ENCODE measurements at places on chromosomes 16 and 17.

GRCh38 chr16:68375801-68376536 is 65.2 kb downstream of the PRMT7 start:
- DNase-seq = no peak

GRCh38 chr16:591892-592517 is 2.1 kb downstream of the RAB40C start:
- no peak for DNase-seq

DNA sequence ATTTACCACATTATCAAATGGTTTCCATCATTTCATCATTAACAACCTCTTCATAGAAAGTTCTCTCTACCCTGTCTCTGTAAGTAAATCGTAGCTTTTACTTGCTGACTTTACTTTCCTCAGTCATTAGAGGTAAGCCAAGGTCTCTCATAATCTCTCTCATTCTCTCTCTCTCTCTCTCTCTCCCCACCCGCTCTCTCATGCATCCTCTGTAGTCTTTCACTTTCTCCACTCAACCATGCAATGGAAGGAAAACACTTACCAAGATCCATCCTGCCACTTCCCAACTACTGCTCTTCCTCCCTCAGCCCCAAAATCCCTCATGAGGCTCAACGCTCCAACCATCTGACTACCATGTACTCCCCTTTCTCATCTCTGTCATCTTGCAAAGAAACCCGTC is 6.1 kb downstream of the CEP112 start:
- no peak for DNase-seq

GRCh38 chr16:27586711-27587110 is 36.8 kb downstream of the KATNIP start:
- no peak for DNase-seq

GRCh38 chr16:59593194-59593661 is 859.1 kb upstream of the GOT2 start:
- DNase-seq = no peak

- DNase-seq = no peak
Observed at GRCh38 chr16:46748775-46749705, 896 bp upstream of the MYLK3 start.

DNA sequence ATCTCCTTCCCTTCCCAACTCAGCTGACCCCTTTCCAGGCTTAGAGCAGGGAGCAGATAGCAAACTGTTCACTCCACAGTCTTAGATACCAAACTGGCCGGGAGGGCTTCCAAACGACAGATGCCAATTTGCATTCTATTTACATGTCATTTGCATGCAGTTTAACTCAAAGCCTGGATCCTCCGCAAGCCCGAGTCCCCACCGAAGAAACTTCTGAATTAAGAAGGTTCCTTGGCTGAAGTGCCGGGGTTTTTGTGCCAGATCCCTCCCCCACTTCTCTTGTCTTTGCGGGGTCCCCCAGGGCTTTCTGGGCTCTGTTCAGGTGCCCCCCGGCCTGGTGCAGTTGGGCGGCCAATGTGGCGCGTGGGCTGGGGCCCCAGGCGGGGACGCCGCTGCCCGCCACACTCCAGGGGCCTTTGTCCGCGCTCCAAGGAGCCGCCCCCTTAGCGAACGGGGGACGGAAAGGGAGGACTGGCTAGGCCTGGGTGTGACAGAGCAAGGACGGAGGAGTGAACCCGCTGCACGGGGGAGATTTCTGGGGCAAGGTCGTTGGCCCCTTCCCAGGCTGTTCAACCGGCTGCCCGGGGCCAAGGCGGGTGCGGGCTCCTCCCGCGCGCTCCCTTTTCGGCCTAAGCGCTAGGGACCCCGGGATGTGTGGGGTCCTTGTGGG is 1.2 kb downstream of the GPRC5B start:
- no peak for DNase-seq

DNA sequence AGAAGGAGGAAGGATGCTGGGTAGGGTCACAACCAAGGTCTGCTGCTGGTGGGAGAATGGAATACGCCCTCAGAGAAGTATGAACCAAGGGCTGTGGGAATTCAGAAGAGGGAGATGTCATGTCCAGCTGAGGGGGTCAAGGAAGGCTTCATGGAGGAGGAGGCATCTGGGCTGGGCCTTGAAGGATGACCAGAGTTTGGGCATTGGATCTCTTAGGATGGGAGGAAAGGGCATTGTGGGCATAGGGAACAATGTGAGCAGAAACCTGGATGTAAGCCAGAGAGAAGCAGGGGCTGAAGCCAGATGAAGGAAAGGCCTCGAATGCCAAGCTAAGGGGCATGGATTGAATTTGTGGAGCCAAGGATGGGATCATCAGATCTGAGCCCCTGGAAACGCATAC is 49.2 kb upstream of the MAP3K14 start:
- DNase-seq = no peak

Data from hematopoietic multipotent progenitor cell treated with erythropoietin and hydrocortisone succinate and interleukin-3 and kit ligand, for 15 days (in vitro differentiated cells).